Fibroblast of the aortic adventitia (primary cell): ENCODE measurements at places on chromosomes 3 and 15.

DNA sequence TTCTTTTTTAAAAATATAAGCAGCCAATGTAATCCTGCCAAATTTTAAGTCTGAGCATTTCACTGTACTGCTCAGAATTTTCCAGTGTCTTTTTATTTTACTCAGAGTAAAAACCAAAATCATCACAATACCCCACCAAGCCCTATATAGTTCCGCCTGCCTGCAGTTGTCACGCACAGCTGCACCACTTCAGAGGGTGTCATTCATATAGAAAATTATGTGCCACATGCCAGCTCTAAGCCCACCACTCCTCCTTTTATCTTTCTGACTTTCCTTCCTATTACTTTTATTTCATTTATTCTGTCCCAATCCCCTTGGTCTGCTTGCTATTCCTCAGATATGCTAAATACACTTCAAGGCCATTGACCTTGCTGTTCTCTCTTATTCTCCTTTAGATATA, 233.1 kb upstream of the DPPA4 start:
- DNase-seq, result no peak

DNA sequence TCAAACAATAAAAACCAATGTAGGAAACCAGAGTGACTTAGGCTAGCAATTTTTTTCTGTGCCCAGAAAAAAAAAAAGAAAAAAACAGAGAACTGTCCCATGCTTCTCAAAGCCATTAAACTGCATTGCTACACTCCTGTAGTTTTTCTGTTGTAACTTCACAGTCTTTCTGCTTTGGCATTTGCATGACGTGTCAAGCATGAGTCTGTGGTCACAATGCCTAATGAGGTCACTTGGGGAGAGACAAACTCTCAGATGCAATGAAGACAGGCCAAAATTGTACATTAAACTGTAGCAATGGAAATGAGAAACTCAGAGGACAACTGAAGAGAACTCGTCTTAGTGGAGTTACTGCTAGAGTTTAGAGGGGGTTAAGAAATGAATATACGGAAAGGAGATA, 30.8 kb downstream of the CCDC80 start:
- DNase-seq, result peak; percentile 76

- no peak for DNase-seq
These were observed 583.8 kb upstream of the ZNF717 start for GRCh38 chr3:76369170-76369569.

GRCh38 chr3:143849854-143850549, 1.7 kb upstream of the SLC9A9 start:
- DNase-seq, result peak; percentile 95

DNA sequence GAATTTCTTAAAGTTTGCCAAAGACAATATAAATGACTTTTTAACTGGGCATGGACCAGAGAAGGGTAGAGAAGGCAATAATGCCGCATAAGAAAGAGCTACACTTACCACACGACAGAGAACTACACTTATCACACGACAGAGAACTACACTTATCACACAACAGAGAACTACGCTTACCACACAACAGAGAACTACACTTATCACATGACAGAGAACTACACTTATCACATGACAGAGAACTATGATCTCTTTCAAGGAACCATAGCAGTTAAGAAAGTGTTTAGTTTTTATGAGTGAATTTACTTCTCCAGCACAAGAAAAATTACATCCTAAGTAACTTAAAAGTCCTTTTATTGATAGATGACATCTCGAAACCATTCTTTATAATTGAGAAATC, 32.0 kb downstream of the DCUN1D1 start:
- DNase-seq, result no peak

DNA sequence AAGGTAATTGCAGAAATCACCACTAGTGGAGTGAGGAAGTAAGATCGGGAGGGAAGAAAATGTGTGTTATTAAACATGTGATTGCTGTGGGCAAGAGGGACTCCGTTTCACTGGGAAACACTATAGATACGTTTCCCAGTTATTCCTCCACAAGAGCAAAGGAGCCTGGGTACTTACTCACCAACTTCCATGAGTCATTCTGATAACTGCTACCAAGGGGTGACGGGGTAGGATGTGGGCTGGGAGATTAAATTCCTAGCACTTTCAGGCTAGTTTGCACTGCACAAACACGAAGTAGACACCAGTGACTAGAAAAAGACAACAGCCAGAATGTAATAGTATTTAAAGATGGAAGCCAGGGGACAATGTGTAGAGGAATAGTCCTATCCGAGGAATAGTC, 812.9 kb upstream of the CFAP20DC start:
- peak; percentile 60 for DNase-seq

DNA sequence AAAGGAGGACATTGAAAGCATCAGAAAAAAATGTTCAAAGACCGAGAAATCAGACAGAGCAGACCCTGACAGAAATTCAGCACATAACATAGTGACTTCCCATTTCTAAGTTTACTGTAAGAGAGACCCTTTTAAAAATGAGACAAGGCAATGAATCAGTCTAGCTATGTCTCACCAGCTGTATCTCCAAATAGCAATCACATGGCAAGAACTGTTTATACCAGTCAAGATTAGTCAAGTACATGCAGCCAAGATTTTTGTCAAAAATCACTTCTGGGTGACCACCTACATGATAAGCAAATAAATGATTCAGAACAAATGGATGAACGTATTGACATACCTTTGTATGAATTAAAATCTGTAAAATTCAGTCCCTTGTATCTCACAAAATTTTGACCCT, 138.0 kb downstream of the DTWD1 start:
- peak; percentile 47 for DNase-seq

GRCh38 chr3:19527746-19528145, 379.4 kb downstream of the KCNH8 start:
- no peak for DNase-seq

DNA sequence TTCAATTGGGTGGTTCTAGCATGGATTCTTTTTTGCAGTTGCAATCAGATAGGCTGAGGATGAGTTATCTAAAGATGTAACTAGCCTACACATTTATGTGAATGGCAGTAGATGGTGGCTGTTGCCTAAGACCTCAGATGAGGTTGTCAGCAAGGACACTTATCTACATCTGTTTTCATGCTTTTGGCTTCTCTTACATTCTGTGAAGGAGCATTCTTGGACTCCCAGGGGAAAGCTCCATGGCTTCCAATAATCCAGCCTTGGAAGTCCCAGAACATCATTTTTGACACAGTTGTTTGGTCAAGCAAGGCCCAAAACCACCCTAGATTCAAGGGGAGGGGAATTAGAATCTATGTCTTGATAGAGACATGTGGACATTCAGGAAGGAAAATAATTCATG, 332.2 kb upstream of the RBMS3 start:
- DNase-seq, result peak; percentile 13

DNA sequence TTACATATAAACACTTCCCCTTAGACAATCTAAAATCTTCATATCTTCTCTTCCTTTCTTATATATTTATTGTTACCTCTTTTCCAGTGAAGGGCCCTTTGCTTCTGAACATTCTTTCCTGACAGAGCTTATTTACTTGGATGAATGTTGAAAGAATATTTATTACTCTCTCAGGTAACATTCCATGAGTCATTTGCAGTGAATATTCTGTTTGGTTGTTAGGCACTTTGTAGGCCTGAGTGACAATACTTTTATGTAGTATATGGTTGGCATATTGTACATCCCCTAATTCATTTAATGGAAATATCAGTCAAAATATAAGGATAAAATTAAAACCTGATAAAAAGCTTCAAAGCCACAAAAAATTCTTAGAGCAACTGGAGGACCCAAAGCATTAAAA, 260.9 kb upstream of the KCNMB2 start:
- no peak for DNase-seq

DNA sequence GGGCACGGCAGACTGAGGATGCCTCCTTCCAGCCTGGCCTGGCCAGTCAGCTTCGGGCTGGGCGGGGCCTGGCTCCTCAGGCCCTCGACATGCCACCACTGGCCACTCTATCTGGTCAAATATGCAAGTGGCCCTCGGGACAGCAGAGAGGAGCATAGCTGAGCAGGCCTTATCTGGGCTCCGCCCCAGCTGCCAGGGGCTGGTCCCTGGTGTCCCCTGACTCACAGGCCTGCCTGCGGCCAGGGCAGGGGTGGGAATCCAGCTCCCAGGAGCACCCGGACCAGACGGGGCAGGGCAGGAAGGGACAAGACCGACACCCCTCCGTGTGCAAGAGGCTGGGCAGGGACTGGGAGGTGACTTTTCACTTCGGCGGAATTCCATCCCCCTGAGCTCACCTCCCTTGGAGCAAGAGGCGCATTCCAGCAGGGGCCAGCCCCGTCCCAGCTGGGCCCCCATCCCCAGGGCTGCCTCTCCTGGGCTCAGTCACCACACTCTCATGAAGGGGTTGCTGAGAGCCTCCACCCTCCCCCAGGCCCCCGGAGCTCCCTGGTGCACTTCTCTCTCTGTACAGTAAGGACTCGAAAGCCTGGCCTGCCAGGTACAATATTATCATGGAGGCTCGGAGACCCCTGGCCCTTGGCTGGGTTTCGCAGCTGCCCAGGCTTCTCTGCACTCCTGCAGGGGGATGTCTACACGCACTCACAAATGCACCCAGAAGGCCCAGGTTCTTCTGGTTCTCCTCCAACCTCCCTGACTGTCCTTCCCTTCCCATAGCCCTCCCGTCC, 29.5 kb downstream of the WNT7A start:
- peak; percentile 6 for DNase-seq

DNA sequence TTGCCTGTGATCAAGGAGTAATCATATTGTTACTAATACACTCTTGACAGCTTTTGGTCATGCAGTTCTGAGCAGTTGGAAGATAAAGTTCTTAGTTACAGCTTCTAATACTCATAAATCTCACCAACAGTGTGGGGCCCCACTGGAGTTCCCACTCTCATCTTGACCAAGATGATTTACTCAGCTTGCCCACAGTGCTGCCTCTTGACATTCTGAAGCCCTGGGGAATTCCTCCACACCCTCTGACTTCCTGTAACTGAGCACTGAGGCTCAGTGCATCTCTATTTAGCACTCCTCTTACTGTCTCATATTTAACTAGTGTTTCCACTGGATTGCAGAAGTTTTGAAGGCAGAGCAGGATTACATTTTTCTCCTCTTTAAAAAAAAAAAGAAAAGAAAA, 1.9 kb upstream of the ARL6IP5 start:
- DNase-seq, result peak; percentile 90

DNA sequence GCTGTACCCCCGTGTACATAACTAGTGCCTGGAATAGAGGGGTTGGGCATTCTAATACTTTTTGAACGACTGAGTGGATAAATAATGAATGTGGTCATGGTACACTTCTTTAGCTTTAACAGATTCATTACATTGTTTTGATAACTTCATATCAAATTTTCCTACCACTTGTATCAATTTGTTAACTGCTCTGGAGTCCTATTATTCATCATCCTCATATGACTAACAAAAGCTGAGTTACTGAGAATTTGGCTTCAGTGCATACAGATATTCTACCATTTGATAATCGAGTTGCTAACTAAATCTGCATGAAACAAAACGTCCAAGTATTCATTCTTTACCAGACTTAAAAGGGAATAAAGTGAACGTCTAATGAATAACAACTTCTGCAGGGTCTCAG, 31.7 kb downstream of the FRMD5 start:
- DNase-seq, result peak; percentile 56

- DNase-seq, result no peak
These were observed 9.4 kb downstream of the CILP start for GRCh38 chr15:65201918-65202317.
